ENCODE measurements at places on chromosomes 4 and X. TPM values are rescaled to one million over a fixed set of nuclear protein-coding genes. Genes with fewer than 3 reads are reported as not detected.

GRCh38 chrX:129792586-129793291 is 13.0 kb downstream of the SASH3 start:
- no peak overlapping the region for H3K27ac ChIP-seq
- no peak for DNase-seq
- H3K27me3 ChIP-seq, result no peaks in the 10 kb centered on the region
- H3K4me3 ChIP-seq, result no peak overlapping the region
- H3K36me3 ChIP-seq, result peaks cover 62% of the 10 kb centered on the region

- H3K36me3 ChIP-seq, result no peaks in the 10 kb centered on the region
- no peaks in the 10 kb centered on the region for H3K27me3 ChIP-seq
- DNase-seq, result no peak
- H3K4me3 ChIP-seq, result no peak overlapping the region
Measured at GRCh38 chrX:44303119-44303518, 40.4 kb downstream of the EFHC2 start.

GRCh38 chr4:147378780-147379179 is 102.1 kb upstream of the EDNRA start:
- no peak overlapping the region for H3K4me3 ChIP-seq
- H3K36me3 ChIP-seq, result no peaks in the 10 kb centered on the region
- DNase-seq, result no peak
- H3K27ac ChIP-seq, result no peak overlapping the region
- no peaks in the 10 kb centered on the region for H3K27me3 ChIP-seq
- no peaks in the 10 kb centered on the region for H3K4me1 ChIP-seq

GRCh38 chr4:125267630-125268029 is 47.1 kb upstream of the FAT4 start:
- H3K36me3 ChIP-seq, result no peaks in the 10 kb centered on the region
- DNase-seq, result no peak
- no peak overlapping the region for H3K4me3 ChIP-seq

DNA sequence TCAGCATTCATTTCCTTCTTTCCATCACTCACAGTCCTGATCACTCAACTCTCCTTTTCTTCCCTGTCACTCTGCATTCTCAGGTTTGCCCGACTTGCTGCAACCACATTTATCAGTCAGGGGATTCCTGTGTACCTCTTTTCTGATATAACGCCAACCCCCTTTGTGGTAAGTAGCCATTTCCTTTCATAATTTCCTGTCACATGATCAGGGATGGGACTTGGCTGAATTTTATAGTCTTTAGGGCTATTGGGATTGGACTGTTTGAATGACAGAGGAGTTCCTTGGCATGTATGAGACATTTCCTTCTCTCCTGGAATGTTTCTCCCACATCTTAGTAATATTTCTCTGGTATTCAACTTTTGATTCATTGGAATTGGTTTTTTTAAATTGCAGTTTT is 11.0 kb downstream of the PGM2 start:
- peak overlapping the region; percentile 16 for H3K27ac ChIP-seq
- DNase-seq, result no peak
- H3K36me3 ChIP-seq, result peaks cover 66% of the 10 kb centered on the region
- no peak overlapping the region for H3K4me3 ChIP-seq
- H3K4me1 ChIP-seq, result peaks cover 32% of the 10 kb centered on the region
- H3K27me3 ChIP-seq, result no peaks in the 10 kb centered on the region

GRCh38 chr4:145177906-145178538 is 2.4 kb downstream of the OTUD4 start:
- H3K4me3 ChIP-seq, result peak overlapping the region; percentile 88
- no peaks in the 10 kb centered on the region for H3K27me3 ChIP-seq
- H3K4me1 ChIP-seq, result peaks cover 48% of the 10 kb centered on the region

GRCh38 chr4:7650606-7651385 is 216.1 kb upstream of the PSAPL1 start:
- peak; percentile 45 for DNase-seq
- peak overlapping the region; percentile 85 for H3K27ac ChIP-seq
- H3K4me3 ChIP-seq, result no peak overlapping the region
- H3K27me3 ChIP-seq, result peaks cover 3% of the 10 kb centered on the region
- H3K36me3 ChIP-seq, result peaks cover 6% of the 10 kb centered on the region

- H3K36me3 ChIP-seq, result no peaks in the 10 kb centered on the region
- no peak overlapping the region for H3K4me3 ChIP-seq
- H3K27ac ChIP-seq, result no peak overlapping the region
- DNase-seq, result no peak
- no peaks in the 10 kb centered on the region for H3K27me3 ChIP-seq
- no peaks in the 10 kb centered on the region for H3K4me1 ChIP-seq
Measured at GRCh38 chrX:10507181-10507580, 113.2 kb downstream of the MID1 start.

DNA sequence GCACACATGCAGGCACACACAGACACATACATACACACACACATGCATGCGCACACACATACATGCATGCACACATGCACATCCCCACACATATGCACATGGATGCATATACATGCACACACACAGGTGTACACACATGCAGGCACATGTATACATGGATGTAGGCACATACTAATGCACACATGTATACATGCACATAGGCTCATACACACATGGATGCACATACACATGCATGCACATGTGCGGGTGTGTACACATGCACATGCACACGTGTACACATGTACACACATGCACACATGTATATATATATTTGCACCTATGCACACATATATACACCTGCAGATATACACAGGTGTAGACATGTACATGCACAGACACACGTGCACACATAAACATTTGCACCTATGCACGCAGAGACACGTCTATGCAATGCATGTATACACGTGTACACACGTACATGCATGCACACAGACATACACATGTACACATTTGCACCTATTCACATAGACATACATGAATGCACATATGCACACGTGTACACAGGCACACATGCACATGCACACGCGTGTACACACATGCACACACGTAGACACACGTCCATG is 4.0 kb downstream of the PLCXD1 start:
- peaks cover 46% of the 10 kb centered on the region for H3K36me3 ChIP-seq
- no peak overlapping the region for H3K27ac ChIP-seq
- peak overlapping the region; percentile 22 for H3K4me3 ChIP-seq
- peaks cover 31% of the 10 kb centered on the region for H3K4me1 ChIP-seq
- no peaks in the 10 kb centered on the region for H3K27me3 ChIP-seq

DNA sequence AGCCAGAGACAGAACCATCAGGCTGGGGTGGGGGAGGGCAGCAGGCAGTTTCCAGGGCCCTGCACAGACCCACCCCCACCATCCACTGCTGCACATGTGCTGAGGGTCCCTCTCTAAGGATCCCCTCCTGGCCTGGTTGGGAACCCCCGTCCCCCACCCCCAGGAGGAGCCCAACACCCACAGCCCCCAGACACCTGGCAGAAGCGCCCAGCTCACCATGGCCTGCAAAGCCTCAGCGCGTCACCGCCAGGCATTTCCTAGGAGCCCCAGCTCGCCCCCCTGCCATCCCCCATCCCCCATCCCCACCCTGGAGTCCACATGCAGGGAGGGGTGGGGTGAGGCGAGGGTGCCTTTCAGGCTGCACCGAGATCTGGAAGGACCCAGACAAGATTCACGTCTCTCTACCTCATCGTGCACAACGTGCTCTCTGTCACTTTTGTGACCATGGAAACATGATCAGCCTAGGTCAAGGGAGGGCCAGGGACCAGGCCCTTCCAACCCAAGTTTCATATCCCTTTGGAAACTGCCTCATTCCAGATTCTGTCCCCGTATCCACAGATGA is 9.3 kb downstream of the MXD4 start:
- no peaks in the 10 kb centered on the region for H3K36me3 ChIP-seq
- no peaks in the 10 kb centered on the region for H3K4me1 ChIP-seq
- peak; percentile 13 for DNase-seq
- no peak overlapping the region for H3K4me3 ChIP-seq
- no peaks in the 10 kb centered on the region for H3K27me3 ChIP-seq

- no peak overlapping the region for H3K4me3 ChIP-seq
- H3K27ac ChIP-seq, result peak overlapping the region; percentile 5
- H3K27me3 ChIP-seq, result no peaks in the 10 kb centered on the region
Measured at GRCh38 chr4:108272561-108272960, 103.8 kb upstream of the LEF1 start.

GRCh38 chr4:2011583-2011982 is 2.8 kb upstream of the NELFA start:
- H3K4me1 ChIP-seq, result peaks cover 20% of the 10 kb centered on the region
- H3K27me3 ChIP-seq, result peaks cover 5% of the 10 kb centered on the region
- no peak overlapping the region for H3K4me3 ChIP-seq
- peaks cover 9% of the 10 kb centered on the region for H3K36me3 ChIP-seq

- H3K27me3 ChIP-seq, result no peaks in the 10 kb centered on the region
- DNase-seq, result no peak
- H3K4me3 ChIP-seq, result no peak overlapping the region
- peaks cover 37% of the 10 kb centered on the region for H3K4me1 ChIP-seq
- peak overlapping the region; percentile 53 for H3K27ac ChIP-seq
Measured at GRCh38 chr4:78610546-78611214, 59.1 kb downstream of the ANXA3 start.

DNA sequence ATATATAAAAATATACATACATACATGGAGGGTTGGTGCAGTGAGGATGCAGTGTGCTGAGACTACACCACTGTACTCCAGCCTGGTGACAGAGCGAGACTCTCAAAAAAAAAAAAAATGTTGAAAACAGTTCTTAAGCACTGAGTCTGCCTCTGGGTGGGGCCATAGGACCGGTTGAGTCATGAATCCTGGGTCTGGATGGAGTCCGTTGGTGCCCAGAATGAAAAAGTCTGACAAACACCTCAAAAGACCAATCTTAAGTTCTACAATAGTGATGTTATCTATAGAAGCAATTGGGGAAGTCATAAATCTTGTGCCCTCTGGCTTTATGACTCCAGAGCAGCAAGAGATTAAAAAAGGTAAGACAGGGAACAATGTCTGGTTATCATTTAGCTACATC is 70.4 kb downstream of the FGFBP1 start:
- DNase-seq, result no peak
- H3K4me3 ChIP-seq, result no peak overlapping the region
- H3K27me3 ChIP-seq, result no peaks in the 10 kb centered on the region

- no peak overlapping the region for H3K27ac ChIP-seq
- peaks cover 37% of the 10 kb centered on the region for H3K4me1 ChIP-seq
- no peak for DNase-seq
- H3K36me3 ChIP-seq, result peaks cover 62% of the 10 kb centered on the region
- no peak overlapping the region for H3K4me3 ChIP-seq
Measured at GRCh38 chr4:477686-478085, 21.3 kb downstream of the ZNF721 start.

GRCh38 chrX:153469811-153470410 is 465 bp downstream of the HAUS7 start:
- H3K36me3 ChIP-seq, result peaks cover 4% of the 10 kb centered on the region
- H3K4me1 ChIP-seq, result peaks cover 9% of the 10 kb centered on the region
- H3K4me3 ChIP-seq, result peak overlapping the region; percentile 82
- no peaks in the 10 kb centered on the region for H3K27me3 ChIP-seq
- H3K27ac ChIP-seq, result peak overlapping the region; percentile 85

GRCh38 chrX:129679901-129680300 is 25.1 kb upstream of the APLN start:
- H3K4me3 ChIP-seq, result no peak overlapping the region
- H3K36me3 ChIP-seq, result no peaks in the 10 kb centered on the region
- H3K4me1 ChIP-seq, result peaks cover 11% of the 10 kb centered on the region
- H3K27me3 ChIP-seq, result peaks cover 3% of the 10 kb centered on the region
- no peak overlapping the region for H3K27ac ChIP-seq

DNA sequence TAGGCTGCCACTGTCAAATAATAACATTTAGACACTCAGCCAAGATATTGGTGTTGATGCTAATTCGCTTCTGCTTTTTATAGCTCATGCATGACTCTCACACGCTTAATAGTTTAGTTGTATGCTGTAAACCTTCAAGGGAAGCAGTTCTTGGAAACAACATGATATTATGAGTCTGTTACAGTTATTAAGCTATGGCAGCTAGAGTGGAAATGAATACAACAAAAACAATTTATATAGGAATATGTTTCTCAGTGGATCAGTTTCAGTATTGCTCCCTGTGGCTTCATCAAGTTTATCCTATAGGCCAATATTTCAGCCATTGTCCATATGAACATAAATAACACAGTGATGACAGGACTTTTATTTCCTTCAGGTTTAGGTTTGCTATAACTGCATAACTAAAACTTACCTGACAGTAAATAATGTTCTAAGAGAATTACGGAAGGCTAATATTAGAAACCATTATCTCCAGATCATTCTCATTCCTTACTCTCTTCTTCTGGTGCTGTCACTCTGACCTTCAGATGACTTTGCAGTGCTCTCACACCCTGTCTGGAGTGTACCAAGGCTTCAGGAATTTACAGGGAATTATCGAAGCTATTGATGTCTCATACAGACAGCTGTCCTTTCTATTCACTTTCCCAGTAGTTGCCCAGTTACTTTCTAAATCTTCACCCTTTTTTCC is 555.0 kb downstream of the ANKRD50 start:
- H3K36me3 ChIP-seq, result no peaks in the 10 kb centered on the region
- no peak for DNase-seq
- no peak overlapping the region for H3K27ac ChIP-seq
- H3K4me1 ChIP-seq, result no peaks in the 10 kb centered on the region
- H3K27me3 ChIP-seq, result no peaks in the 10 kb centered on the region
- H3K4me3 ChIP-seq, result no peak overlapping the region

DNA sequence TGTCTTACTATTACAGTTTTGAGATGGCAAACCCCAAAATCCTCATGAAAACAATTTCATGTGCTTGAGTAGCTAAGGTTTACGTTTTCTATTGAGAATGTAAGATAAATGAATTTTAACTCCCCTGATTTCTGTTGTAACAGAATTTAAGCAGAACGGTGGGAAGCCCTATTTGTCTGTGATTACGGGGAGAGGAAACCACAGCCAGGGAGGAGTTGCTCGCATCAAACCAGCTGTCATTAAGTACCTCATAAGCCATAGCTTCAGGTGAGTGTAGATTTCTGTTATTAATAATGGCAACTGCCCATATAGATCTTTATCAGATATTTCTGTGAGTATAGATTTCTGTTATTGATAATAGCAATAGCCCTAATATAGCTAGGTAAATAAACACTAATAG is 44.2 kb upstream of the RHOH start:
- H3K4me1 ChIP-seq, result peaks cover 28% of the 10 kb centered on the region
- DNase-seq, result no peak
- H3K27ac ChIP-seq, result no peak overlapping the region
- peaks cover 52% of the 10 kb centered on the region for H3K36me3 ChIP-seq
- peak overlapping the region; percentile 10 for H3K4me3 ChIP-seq

DNA sequence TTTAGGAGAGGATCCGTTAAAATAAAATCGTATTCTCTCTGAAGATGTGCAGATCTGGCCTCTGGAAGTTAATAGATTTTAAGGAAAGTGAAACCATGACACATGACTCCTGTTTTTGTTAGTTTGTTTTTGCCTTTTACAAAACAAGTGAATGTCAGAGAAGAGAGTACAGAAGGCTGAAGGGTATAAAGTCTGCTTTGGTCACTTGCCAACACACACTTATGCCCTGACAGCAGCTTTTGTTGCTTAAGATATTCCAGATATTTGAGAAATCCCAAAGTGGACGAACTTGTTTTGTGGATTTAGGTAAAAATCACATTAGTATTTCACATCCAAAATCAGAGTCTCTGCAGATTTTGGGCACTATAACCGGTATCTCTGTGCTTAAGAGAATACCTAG is 192.4 kb upstream of the RASGEF1B start:
- no peaks in the 10 kb centered on the region for H3K4me1 ChIP-seq
- H3K27ac ChIP-seq, result no peak overlapping the region
- no peaks in the 10 kb centered on the region for H3K27me3 ChIP-seq
- DNase-seq, result no peak
- no peak overlapping the region for H3K4me3 ChIP-seq
- H3K36me3 ChIP-seq, result no peaks in the 10 kb centered on the region

S100G gene
- total RNA-seq, result not detected

CSN1S1 gene
- not detected for total RNA-seq

PITX2 gene
- total RNA-seq, result not detected

UNC5C gene
- total RNA-seq, result not detected

CXXC4 gene
- not detected for total RNA-seq

ADGRG4 gene
- not detected for total RNA-seq

HTN1 gene
- total RNA-seq, result not detected

SCFD2 gene
- total RNA-seq, result 27.2 TPM

TLR2 gene
- 1.4 TPM for total RNA-seq

TCEAL6 gene
- not detected for total RNA-seq

HTN3 gene
- not detected for total RNA-seq

DOK7 gene
- total RNA-seq, result not detected

MCUB gene
- total RNA-seq, result 104 TPM

SHOX gene
- total RNA-seq, result not detected

Data from activated CD8-positive, alpha-beta T cell treated with anti-CD3 and anti-CD28 coated beads, Interleukin-2, amount 10 ng/mL, durations not matched to agents 7 days and 5 days (primary cell).